Osteoblast (primary cell): ENCODE measurements at places on chromosomes 6 and 20.

DNA sequence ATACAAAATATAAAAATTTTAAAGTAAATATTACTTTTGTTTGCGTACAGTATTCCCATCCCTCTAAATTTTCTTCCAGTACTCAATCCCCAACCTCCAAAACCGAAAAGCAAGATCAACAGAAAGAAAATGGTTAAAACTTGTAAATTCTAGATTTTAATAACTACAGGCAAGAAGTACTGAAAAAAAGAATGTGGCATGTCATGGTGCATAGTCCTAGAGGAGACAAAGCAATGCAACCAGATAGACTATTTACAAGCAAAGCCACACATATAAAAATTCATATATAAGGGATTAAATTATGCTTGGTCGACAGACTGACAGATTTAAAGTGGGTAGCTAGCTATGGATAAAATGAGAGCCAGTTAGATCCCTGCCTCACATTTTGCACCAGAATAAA, 56.5 kb upstream of the HFE start:
- H3K27me3 ChIP-seq, result no peaks in the 10 kb centered on the region
- no peaks in the 10 kb centered on the region for H3K36me3 ChIP-seq
- peaks cover 30% of the 10 kb centered on the region for H3K4me1 ChIP-seq
- H3K4me3 ChIP-seq, result no peak overlapping the region

- peaks cover 27% of the 10 kb centered on the region for H3K4me1 ChIP-seq
- H3K36me3 ChIP-seq, result peaks cover 54% of the 10 kb centered on the region
- H3K4me3 ChIP-seq, result no peak overlapping the region
Measured at GRCh38 chr6:33772902-33773472, 15.9 kb downstream of the LEMD2 start.

DNA sequence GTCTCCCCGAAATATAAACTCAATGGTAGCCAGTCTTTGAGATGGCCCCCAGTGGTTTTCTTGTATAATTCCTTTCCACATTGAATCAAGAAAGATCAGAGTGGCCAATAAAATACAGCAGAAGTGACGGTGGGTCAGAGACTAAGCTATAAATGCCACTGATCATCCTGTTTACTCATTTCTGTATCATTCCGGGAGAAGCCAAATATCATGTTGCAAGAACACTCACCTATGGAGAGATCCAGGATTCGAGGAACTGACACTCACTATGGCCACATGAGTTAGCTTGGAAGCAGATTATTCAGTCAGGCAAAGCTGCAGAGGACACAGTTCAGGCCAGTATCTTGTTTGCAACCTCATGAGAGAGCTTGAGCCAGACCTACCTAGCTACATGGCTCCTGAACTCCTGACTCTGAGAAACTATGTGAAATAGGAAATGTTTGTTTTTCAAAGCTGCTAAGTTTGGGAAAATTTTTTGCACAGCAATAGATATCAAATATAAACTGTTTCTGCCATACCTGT, 132.4 kb upstream of the ADGRF1 start:
- peaks cover 8% of the 10 kb centered on the region for H3K4me1 ChIP-seq
- H3K27ac ChIP-seq, result no peak overlapping the region
- DNase-seq, result peak; percentile 5
- no peaks in the 10 kb centered on the region for H3K27me3 ChIP-seq

DNA sequence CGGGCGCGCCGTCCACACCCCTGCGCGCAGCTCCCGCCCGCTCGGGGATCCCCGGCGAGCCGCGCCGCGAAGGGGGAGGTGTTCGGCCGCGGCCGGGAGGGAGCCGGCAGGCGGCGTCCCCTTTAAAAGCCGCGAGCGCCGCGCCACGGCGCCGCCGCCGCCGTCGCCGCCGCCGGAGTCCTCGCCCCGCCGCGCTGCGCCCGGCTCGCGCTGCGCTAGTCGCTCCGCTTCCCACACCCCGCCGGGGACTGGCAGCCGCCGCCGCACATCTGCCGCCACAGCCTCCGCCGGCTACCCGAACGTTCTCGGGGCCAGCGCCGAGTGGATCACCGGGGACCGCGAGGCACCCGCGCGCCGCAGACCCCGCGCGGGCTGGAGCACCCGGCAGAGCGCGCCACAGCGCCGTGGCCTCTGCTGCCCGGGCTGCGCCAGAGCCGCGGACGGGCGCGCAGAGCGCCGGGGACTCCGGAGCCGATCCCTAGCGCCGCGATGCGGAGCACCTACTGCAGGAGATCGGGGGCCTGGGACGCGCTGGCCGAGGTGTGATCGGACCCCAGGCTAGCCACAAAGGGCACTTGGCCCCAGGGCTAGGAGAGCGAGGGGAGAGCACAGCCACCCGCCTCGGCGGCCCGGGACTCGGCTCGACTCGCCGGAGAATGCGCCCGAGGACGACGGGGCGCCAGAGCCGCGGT, at the start of gene BMP2:
BMP2 (plus strand) TSS at position 151 of the 692 bp plus-strand sequence. CDS start 2,441 bp downstream, outside the sequence.
- peak; percentile 93 for DNase-seq
- H3K4me3 ChIP-seq, result peak within 1 kb of the TSS; percentile 71
- H3K4me1 ChIP-seq, result peaks cover 7% of the 10 kb centered on the region
- H3K36me3 ChIP-seq, result no peaks in the 10 kb centered on the region
